ENCODE measurements at places on chromosomes 3 and 15.

DNA sequence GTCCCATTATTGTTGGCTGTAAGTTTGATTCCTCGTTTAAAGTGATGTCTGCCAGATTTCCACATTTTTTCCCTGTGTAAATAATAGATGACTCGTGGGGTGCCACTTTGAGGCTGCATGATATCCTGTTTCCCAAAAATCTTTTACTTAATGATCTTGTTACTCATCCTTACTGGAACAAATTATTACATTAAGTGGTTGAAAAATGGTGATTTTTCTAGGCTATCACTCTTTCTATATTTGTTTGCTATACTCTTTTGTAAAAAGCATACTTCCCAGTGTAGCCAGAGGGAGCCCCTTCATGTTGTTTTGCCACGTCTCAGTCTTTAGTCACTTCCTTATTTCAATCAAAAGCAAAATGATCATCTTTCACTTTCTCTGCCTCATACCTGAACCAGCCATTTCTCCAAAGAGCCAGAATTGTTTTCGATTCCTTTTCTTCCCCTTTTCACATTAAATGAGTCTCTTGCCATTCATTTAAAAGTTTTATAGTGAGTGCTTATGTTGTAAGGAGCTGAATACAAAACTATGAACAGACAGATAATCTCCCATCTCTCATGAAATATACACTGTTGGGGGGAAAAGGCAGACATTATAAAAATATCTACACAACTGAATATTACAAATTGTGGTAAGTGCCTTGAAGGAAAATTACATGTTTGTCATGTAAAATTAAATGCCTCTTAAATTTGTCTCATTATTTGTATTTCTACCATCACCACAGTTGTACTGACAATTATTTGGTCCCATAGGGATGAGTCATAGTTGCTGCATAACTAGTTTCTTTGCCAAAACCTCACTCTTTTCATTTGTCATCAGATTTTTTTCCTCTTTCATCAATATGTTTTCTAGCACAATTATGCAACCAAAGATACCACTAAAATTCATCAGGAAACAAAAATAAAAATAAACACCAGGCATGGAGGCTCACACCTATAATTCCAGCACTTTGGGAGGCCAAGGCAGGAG lies 41.5 kb downstream of the ADGRG7 start:
- peak; percentile 78 for DNase-seq

DNA sequence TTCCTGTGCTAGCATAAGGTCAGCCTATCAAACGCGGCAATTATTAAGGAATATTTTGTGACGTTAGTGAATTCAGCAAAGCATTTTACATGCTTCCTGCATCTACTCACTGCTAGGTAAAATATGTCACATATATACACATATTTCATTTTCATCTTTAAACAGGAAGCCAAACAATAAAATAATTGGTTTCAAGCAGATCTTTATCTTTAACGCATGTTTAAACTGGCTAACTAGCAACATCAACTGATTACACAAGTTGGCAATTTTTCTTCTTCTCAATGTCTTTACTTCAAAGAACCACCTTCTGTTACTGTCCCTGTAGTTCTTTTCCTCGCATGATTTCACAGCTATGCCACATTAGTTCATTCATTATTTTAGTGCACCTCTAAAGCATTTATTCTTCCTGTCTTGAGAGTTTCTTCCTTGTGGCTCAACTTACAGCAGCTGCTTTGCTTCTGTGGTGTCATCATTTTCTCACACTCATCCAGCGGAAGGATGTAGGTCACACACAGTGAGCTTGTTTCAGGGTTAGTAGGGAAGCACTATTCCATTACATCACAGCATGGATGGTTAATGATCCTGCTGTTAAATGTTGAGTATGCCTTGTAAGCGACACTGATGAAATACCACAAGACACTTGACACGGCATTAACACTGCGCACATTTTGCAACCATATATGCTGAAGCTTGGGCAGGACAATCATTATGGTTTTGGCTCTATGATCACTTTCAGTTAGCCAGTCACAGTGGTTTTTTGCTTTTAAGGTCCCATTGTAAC lies 2.3 kb upstream of the BCHE start:
- no peak for DNase-seq

GRCh38 chr15:77858792-77859490 lies 218.6 kb downstream of the TBC1D2B start:
- peak; percentile 45 for DNase-seq

DNA sequence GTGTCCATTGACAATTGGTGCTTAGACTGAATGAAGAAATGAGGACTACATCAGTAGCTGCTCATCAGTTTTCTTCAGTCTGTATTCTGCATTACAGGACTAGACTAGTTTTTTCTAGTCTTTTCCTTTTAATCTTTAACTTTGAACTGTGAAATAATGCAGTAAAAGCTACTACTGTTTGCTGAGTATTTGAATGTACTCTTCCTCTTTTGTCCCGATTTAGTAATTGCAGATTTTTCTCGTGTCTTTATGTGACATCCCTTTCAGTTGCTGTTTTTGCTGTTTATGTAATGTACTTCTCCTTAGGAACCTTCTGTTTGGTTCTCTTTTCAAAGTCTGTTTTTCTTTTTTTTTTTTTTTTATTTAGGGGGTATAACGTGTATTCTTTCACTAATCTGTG lies 17.4 kb downstream of the MFSD1 start:
- DNase-seq = peak; percentile 24
